ENCODE measurements at places on chromosomes 16 and 17.

DNA sequence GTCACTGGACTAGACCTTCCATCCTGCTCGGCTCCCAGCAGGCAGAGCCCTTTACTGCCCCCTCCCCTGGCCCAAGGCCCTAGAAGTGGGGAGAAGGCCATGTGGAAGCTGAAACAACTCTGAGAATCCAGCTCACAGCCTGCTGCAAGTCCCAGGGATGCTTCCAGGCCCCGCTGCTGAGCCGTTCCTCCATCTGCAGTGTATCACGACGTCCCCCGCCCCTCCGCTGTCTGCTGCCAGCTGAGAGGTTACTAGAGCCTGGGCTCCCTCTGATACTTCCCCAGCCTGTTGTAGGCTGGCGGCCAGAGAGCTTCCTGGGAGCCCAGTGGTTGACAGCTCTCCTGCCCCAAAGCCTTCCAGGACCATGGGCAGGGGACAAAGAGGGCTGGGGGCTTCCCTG lies 118.2 kb downstream of the MGAT5B start:
- DNase-seq = no peak

DNA sequence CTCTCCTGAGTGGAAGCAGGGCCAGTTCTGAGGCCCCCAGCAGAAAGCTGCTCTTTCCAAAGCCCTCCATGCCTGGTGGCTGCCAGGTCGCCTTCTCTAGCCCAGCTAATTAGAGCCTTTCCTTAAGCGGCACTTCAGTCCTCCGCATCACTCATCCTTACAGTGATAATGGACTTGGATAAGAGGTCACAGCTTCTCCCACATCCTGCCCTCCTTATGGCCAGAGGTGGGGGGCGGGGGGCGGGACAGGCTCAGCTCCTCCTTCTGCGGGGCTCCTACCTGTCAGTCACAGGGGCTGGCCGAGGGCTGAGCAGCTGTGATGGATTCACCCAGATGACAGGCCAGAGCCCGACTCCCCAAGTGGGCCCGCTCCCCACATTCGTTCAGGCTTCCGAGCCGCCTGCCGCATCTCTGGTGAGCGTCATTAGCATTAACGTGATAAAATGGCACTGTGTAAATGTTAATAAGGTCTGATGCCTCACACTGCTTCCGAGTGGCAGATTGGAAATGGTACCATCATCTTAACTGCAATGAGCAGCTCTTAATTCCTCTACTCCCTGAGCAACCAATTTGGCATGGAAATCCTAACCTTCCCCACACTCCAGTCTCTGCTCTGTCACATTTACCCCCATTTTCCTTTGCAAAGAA lies 41.3 kb downstream of the GRIN2C start:
- DNase-seq = no peak

- no peak for DNase-seq
Observed at GRCh38 chr16:1171854-1172428, 19.0 kb downstream of the CACNA1H start.

GRCh38 chr16:89801800-89802199 lies 14.6 kb downstream of the FANCA start:
- DNase-seq = peak; percentile 60

DNA sequence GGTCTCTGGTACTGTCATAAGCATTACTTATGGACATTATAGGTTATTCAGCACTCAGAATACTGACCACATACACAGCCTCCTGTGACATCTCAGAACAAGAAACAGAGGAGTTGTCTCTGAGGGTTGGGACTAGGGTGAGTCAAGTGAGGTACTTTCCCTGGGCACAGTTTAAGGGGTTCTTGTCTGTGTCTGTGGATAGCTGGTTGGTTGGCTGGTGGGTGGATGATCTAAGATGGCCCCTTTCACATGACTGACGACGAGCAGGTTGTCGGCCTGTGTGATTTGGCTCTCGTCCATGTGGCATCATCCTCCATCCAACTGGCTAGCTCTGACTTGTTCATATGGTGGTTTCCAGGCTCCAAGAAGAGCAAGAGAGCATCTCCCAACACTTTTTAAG lies 163.9 kb downstream of the PRKCB start:
- DNase-seq = no peak

GRCh38 chr16:30430428-30430970 lies 669 bp upstream of the DCTPP1 start:
- no peak for DNase-seq

DNA sequence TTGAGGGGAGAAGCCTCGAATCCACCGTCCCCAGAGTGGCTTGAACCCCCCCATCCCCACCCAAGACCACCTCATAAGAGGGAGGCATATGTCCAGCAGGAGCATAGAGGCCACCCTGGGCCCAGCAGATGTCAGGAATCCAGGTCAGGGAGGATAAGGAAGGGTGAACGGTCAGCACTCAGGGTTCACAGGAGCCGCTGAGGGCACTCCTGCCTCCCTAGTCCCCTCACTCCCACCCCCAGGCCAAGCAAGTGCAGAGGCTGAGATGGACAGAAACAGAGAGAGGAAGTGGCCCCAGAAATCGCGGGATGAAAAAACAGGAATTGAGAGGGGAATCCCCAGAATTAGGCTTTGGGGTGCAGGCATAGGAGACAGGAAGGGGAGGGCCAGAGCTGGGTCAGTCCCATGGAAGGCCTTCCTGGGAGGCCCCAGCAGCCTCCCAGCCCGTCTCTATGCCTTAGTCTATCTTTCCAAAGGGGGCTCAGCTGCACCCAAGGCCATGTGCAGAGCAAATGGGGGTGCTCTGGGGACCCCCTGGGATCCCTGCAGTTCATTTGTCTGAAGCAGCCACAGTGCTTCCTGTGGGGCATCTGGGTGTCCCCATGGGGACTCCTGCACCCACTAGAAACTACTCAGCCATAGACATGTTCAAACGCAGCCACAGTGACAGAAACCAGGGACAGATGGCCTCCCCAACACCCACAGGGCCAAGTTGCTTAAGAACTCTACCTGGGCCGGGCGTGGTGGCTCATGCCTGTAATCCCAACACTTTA lies 1.7 kb downstream of the CMTM3 start:
- DNase-seq = no peak

- DNase-seq = no peak
Observed at GRCh38 chr16:29312835-29313558, 93.5 kb downstream of the NPIPB11 start.

DNA sequence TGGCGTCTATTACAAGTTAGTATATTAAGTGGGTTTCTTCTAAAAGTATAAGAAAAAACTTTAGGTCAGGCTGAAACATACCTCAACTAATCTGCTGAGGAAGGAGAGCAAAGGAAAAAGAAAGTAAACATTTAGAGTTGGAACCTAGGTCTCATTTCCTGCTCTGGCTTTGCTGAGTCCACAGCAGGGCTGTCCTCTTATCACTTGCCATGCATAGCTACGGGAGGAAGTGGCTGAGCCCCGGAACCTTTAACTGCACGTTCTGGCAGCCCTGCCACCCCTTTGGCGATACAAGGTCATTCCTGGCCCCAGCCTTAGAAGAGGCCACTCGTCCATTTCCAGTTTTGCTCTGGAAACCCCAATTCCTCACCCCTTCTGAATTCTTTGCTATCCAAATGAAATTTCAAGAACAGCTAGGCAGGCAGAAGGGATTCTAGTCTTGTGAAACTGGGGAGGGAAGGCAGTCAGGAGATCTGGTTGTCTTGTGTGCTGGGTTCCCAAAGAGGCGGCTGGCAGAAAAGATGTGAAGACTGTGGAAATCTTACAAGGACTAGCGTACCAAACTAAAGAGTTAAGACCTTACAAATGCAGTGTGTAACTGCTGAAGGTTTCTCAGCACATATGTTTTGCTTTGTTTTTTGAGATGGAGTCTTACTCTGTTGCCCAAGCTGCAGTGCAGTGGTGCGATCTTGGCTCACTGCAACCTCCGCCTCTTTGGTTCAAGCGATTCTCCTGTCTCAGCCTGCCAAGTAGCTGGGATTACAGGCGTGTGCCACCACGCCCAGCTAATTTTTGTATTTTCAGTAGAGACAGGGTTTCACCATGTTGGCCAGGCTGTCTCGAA lies 19.1 kb downstream of the WIPI1 start:
- no peak for DNase-seq

- DNase-seq = peak; percentile 2
Observed at GRCh38 chr17:55811536-55811935, 60.7 kb downstream of the PCTP start.

DNA sequence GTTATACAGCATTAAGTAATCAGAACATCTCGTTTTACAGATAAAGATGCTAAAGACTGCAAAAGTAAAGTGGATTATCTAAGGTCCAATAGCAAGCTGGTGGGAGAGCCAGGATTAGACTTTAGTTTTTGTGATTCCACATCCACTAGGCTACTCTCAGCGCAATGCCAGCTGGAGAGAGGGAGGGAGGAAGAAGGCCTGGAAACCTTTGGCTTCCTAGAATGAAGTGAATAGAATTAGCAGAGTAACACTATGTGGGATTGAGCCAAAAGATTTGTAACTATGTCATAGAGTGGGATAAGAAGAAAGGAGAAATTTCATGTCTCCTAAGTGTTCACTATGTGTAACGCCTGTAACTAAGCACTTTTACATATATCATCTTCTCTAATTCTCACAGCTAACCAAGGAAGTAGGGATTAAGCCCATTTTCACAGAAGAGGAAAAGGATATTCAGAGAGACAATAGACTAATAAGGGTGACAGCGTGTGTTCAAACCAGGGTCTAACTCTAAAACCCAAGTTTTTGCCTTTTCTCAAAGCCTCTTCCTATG lies 25.4 kb upstream of the NSRP1 start:
- DNase-seq = no peak

DNA sequence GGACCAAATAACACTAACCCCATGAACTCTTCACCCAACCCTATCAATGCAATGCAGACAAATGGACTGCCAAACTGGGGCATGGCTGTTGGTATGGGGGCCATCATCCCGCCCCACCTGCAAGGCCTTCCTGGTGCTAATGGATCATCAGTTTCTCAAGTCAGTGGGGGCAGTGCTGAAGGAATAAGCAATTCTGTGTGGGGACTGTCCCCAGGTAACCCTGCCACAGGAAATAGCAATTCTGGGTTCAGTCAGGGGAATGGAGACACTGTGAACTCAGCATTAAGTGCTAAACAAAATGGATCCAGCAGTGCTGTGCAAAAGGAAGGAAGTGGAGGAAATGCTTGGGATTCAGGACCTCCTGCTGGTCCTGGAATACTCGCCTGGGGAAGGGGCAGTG lies 78.9 kb downstream of the TMC6 start:
- DNase-seq = no peak

DNA sequence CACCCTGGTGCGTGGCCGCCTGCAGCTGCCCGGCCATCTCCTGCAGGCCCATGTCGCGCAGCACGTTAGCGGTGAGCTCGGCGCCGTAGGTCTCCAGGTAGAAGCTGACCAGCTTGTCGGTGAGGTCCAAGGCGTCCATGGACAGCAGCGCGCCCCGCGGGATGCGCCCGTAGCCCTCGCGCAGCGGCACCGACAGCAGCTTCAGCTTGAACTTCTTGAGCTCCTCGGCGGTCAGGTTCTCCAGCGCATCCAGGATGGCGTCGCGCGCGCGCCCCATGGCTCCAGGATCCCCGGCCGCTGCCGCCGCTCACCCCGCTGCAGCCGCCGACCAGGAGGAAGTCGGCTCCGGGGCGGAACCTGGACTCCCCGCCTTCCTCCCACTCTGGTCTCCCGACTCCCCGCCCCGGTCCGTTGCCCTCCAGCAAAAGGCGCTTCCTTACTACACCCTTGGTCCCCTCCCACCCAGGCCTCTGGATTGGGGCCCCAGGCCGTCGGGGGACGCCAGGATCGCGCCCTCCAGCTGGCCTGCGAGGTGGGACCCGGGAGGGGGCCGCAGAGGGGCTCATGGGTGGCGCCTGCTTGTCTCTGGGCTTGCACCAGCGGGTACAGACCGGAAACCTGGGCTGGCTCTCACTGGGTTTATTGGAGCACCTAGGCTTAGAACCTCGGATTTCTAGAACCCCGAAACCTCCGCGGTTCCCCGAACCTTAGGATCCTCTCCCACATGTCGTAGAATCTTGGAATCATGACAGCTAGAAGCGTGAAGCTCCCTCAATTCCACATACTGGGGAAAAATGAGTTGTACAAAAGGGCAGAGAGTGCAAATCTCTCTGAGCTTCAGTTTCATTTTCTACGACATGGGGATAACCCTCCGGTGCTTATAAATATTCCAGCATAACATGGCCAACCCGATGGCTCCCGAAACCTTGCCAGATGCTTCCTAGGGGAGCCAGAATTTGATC lies at the start of gene PYCARD:
Gene PYCARD (minus strand): TSS at position 347 of the 962 bp plus-strand sequence. CDS start 70 bp downstream, at position 277.
- peak; percentile 43 for DNase-seq

GRCh38 chr16:86479419-86479818 lies 30.9 kb upstream of the FOXF1 start:
- no peak for DNase-seq

DNA sequence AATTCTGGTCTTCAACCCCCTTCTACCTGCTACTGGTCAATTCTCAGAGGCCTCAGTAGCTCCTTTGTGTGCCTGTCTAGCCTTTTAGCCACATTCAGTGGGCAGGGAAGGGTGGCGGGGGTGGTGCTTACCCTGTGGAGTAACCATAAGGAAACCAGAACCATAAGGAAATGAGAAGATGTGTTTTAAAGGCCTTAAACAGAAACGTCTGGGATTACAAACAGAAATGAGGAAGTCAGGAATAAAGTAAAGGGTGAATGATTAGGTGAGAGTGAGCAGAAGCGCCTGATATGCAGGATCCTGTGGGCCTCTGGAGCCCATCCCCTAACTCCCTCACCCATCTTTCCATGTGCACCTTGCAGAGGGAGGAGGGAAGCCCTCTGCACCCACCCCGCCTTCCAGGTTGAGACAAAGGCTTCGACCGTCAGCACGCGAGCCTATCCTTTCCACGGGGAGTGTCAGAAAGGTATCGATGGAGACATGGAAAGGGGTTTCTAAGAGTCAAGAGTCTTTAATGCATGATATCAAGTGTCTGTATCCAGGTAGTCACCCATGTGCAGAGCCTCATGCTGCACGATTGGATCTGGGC lies 20.4 kb downstream of the KIAA0513 start:
- no peak for DNase-seq

DNA sequence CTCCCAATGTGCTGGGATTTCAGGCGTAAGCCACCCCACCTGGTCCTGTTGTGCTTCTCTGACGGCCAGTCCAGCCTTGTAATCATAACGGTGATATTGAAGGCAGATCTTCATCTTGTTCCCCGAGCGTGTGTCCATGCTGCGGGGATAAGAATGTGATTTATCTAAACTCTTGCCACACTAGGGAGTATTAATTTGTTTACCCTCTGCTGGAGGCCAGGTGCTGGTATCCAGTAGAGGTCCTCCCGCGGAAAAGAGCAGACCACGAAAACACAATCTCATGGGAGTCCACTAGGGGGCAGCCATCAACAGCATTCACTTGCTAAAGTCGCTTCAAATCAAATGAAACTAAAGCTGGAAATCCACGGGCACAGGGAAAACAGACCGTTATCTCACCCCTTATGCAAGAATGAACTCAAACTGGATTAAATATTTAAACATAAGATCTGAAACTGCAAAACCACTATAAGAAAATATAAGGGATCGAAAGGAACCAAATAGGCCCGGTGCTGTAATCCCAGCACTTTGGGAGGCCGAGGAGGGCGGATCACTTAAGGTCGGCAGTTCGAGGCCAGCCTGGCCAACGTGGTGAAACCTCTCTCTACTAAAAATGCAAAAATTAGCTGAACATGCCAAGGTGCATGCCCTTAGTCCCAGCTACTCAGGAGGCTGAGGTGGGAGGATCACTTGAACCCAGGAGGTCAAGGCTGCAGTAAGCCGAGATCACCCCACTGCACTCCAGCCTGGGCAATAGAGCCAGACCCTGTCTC lies 22.3 kb upstream of the RBBP6 start:
- peak; percentile 91 for DNase-seq

- peak; percentile 63 for DNase-seq
Observed at GRCh38 chr16:20774703-20775362, 11.0 kb downstream of the ACSM3 start.

GRCh38 chr17:72976971-72977770 lies 115.3 kb downstream of the SLC39A11 start:
- peak; percentile 94 for DNase-seq

- DNase-seq = no peak
Observed at GRCh38 chr17:41511716-41512115, 6.3 kb upstream of the KRT13 start.
